Renal cortex interstitium (tissue), 15 donors: ENCODE measurements at places on chromosomes 3 and 15. TPM values are rescaled to one million over a fixed set of nuclear protein-coding genes. Genes with fewer than 3 reads are reported as not detected.
A peak's percentile ranks its signal among the peaks of the same experiment; 100 is the strongest.

GRCh38 chr3:109685084-109686079 is 348.0 kb upstream of the DPPA4 start:
- no peak for DNase-seq

- no peak for DNase-seq
Measured at GRCh38 chr3:152619691-152620090, 215.2 kb upstream of the P2RY1 start.

- DNase-seq: no peak
Measured at GRCh38 chr3:119768668-119769393, 13.1 kb upstream of the NR1I2 start.

DNA sequence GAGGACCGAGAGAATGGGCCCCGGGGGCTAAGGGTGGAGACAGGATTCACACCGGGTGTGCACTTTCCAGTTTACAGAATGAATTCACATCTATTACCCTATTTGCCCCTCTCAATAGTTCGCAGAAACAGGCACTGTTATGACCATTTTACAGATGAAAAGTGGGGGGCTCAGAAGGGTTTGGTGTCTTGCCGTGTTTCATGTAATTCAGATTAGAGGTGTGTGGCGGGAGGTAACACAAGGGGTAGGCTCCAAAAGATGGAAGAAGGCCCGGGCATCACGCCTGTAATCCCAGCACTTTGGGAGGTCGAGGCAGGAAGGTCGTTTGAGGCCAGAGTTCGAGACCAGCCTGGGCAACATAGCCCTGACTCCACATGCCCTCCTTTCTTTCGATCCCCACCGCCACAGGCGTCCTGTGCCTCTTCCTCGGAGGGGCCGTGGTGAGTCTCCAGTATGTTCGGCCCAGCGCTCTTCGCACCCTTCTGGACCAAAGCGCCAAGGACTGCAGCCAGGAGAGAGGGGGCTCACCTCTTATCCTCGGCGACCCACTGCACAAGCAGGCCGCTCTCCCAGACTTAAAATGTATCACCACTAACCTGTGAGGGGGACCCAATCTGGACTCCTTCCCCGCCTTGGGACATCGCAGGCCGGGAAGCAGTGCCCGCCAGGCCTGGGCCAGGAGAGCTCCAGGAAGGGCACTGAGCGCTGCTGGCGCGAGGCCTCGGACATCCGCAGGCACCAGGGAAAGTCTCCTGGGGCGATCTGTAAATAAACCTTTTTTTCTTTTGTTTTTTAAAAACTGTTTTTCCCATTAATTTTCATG is 3.4 kb downstream of the DUOXA2 start:
- DNase-seq: no peak

DNA sequence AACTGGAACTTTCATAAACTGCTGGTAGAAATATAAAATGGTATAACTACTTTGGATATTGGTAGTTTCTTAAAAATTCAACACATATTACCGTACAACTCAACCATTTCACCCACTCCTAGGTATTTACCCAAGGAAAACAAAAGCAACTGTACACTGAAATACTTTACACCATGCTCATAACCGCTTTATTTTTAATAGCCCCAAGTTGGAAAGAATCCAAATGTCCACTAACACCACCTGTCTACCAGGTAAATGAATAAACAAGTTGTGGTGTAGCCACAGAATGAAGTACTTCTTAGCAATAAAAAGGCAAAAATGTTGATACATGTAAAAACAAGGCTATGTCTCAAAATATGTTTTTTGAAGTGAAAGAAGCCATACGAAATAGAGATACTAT is 215.9 kb upstream of the PEX5L start:
- no peak for DNase-seq

GRCh38 chr15:47473832-47474231 is 243.5 kb upstream of the SEMA6D start:
- DNase-seq: peak; percentile 9

Gene ALPK3
- polyA plus RNA-seq: 17.4 TPM

Gene TMEM45A
- polyA plus RNA-seq: 25.7 TPM

Gene CHRD
- 14.2 TPM for polyA plus RNA-seq

Gene MEIS2
- 170 TPM for polyA plus RNA-seq

Gene HDC
- polyA plus RNA-seq: 0.48 TPM

Gene CLDN11
- 198 TPM for polyA plus RNA-seq
